T-helper 1 cell (primary cell): ENCODE measurements at places on chromosomes 16 and 17.

GRCh38 chr17:30495586-30495985 lies 18.4 kb downstream of the GOSR1 start:
- no peak for DNase-seq

DNA sequence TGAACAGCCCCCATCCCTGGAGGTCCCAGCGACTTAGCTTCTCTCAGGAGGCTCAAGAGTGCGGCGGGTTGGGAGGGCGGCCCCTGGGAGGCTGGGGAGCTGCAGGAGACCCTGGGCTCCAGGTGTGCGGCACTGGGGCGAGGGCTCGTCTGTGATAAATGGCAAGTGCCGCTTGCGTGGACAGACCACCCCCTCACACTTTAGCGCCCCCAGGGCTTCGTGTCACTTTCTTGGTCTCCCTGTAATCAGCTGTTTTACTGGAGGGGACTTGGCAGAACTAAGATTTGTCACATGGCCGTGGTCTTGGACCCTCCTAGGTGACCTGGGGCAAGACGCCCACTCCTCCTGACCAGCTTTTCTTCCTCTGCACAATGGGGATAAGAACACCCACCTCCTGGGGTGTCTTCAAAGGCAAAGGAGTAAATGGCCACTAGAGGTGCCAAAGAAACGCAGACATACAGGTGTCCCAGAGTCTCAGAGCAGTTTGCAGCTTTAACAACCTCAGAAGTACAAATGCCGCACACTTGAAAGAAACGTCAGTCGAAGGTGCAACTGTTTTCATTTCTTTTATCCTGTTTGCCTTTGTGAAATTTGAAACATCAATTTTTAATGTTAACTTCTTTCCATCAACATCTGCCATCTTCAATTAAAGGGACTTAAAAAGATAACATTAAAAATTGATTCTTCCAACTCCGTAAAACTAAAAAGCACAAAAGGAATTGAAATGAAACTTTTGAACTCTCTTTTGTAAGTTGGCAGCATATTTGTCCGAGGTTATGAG lies 946 bp downstream of the OSGIN1 start:
- DNase-seq: no peak

GRCh38 chr16:84675423-84675822 lies 24.4 kb upstream of the USP10 start:
- DNase-seq: no peak

DNA sequence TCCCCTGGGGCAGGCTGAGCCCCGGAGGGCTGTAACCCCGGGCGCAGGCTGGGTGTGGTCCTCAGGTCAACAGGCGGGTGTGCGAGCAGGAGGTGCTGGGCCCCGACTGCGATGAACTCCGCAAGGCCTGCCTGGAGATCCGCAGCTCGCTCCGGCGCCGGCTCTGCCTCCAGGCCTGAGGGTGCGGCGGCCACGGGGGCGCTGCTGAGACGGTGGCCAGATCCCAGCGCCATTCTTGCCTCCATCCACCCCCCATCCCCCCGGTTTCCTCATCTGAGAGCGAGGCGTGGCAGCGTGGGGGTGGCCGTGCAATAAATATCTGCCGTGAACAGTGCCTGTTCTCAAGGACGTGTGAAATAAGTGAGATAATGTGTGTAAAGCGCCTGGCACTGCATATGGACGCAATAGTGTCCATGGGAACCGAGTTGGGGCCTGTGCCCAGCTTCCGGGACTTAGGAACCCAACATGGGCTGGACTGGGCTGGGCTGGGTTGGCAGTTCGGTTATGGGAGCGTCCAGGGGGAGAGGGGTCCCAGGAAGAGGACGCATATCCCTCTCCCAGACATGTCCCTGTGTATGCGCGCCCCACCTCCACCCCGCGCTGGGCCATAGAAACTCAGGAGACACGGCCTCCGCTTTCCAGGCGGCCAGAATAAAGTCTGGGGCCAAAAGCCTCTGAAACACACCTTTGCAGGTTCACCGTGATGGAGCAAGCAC lies 15.0 kb downstream of the ZNF213 start:
- no peak for DNase-seq

GRCh38 chr16:53091466-53092211 lies 36.8 kb downstream of the CHD9 start:
- DNase-seq: peak; percentile 23

- DNase-seq: no peak
Observed at GRCh38 chr16:82583422-82583821, 43.3 kb upstream of the CDH13 start.

DNA sequence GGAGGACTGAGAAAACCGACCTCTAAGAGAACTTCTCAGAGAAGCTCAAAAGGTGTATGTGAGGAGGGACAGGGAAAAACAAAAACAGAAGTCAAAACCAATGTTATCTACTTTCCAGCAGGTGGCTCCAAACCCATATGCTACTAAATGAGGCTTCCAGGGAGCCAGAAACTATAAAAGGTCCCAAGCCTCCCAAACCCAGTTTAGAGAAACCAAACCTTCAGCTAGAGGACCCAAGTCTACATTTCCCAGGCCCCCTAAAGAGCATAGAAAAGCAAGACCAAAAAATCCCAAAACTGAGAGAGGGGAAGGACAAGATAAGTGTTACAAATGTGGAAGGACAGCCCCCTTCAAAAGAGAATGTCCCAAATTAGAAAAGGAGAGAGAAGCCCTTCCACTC lies 3.7 kb downstream of the HPR start:
- no peak for DNase-seq

- DNase-seq: no peak
Observed at GRCh38 chr17:54839447-54839846, 61.2 kb upstream of the TOM1L1 start.

GRCh38 chr17:58305626-58306025 lies 23.0 kb downstream of the TSPOAP1 start:
- DNase-seq: no peak

GRCh38 chr17:2608350-2608913 lies 15.0 kb downstream of the PAFAH1B1 start:
- DNase-seq: no peak

DNA sequence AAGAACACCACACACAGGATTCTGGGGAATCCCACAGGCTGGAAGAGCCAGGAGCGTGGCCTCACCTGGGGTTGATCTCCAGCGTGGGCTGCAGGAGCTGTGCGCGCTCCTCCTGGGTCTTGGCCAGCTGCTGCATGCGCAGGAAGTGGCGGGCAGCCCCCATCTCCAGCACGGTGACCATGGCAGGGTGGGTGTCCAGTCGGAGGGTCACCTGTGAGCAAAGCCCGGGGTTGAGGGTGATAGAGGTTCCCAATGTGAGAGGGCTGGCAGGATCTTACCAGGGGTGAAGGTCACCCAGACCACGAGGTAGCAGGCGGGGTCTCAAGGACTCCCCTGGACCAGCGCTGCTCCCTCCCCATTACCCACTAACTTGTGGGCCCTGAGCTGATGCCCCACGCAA lies 7.4 kb downstream of the DNASE1 start:
- DNase-seq: no peak

DNA sequence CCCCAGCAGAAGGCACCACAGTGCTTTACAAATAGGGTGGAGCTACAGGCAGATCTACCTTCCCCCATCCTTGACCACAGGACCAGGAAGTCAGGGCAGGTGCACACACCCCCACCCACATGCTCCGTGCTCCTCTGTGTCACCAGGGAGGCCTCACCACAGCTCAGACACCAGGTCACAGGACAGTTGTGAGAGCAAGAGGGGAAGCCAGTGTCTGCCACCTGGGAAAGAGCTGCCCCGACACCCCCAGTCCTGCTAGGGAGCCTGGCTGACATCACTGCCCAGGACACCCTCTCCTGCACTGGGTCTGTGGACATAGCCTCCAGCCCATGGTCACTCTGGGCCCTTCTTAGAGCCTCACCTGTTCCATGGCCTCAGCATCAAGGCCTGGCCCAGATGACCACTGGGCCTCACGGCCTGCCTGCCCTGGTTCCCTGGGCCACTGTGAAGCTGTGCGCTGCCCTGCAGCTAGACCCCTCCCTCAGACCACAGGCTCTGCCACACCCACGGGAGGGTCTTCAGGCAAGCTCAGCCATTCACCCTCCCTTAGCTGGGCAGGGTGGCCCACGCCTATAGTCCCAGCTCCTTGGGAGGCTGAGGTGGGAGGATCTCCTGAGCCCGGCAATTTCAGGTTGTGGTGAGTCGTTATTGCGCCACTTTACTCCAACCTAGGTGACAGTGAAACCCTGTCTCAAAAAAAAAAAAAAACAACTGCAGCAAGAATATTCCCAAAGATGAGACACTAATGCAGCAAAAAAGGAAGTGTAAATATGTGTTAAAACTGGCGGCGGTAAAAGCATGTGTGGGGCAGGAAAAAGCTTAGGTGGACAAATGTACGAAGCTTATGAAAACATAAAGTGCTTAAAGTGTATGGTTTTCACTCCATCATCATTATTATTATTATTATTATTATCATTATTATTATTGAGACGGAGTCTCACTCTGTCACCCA lies 14.2 kb downstream of the POLR3K start:
- DNase-seq: peak; percentile 64

- DNase-seq: no peak
Observed at GRCh38 chr16:85525420-85526184, 87.5 kb upstream of the GSE1 start.

- no peak for DNase-seq
Observed at GRCh38 chr16:89101303-89102040, 7.8 kb downstream of the ACSF3 start.

GRCh38 chr17:1013729-1014090 lies 16.8 kb downstream of the TIMM22 start:
- no peak for DNase-seq

GRCh38 chr17:3792481-3792880 lies 8.5 kb downstream of the ITGAE start:
- no peak for DNase-seq

DNA sequence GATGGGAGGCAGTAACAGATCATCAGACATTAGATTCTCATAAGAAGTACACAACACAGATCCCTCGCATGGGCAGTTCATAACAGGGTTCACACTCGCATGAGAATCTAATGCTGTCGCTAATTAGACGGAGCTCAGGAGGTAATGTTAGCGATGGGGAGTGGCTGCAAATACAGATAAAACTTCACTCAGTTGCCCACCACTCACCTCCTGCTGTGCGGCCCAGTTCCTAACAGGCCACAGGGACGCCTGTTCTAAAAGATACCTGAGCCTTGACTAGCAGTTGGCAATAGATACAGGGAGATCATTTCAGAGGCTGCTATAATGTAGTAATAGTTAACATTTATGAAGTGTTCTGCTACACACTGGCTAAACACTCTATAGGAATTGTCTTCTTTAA lies 4.9 kb downstream of the PTRH2 start:
- no peak for DNase-seq

DNA sequence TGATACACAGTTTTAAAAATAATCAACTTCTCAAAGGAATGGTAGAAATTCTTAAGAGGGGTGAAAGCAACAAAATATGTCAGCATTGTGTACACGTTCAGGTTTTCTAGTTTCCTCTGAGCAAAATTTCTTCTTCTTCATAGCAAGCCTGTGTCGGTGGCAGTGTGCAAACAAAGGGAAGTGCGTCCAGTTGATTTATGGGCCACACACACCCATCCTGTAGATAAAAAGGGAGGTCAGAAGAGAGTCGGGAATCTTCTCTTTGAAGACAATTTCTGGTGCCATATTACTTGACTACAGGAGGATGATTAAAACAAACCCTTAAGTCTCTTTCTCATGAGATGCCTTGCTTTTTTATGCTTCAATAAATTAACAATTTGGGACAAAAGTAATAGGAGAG lies 484.1 kb upstream of the SALL1 start:
- no peak for DNase-seq

DNA sequence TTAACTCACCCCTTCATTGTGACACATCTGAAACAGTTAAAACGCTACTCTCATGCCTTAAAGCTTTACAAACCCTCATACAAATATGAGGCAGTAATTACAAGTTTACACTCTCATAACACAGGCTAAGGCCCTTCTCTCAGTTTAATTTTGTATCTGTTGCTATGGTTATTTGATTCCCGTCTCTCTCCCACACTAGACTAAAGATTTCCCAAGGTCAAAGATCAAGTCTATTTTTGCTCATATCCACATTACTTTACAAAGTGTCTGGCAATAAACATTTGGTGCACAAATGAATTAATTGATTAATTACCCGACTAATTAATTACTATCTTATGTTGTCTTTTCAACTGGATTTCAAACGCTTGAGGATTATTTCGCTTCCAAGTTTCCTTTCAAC lies 86.4 kb upstream of the MYOCD start:
- no peak for DNase-seq

GRCh38 chr16:9763505-9763904 lies 418.7 kb downstream of the GRIN2A start:
- DNase-seq: no peak

DNA sequence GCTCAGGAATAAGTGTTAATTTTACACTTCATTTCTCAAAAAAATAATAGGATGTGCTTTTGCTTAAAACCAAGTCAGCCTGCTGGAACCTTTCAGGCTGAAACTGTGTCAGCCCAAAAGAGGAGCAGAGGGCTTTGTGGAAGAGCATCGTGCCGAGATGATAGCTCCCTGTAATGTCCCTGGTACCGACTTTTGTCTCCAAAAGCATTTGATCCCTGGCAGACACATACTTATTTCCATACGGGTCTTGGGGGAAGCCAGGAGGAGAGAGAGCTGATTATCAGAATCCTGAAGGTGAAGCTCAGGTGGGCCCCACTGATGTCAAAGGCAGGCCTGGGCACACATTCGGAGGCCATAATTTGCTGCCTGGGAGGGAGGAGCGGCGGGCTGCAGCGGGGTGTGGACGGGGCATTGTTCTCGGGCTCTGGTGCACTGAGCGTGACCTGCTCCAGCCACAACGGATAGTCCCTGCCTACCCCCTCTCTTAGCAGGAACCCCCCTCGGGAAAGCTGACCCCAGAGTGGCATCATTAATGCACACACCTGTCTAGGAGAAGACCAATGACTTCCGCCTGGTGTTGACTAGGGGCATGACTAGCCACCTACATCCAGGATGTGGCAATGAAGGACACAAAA lies 155.9 kb downstream of the C16orf78 start:
- DNase-seq: no peak

GRCh38 chr16:471353-472198 lies 46.1 kb downstream of the RAB11FIP3 start:
- no peak for DNase-seq

DNA sequence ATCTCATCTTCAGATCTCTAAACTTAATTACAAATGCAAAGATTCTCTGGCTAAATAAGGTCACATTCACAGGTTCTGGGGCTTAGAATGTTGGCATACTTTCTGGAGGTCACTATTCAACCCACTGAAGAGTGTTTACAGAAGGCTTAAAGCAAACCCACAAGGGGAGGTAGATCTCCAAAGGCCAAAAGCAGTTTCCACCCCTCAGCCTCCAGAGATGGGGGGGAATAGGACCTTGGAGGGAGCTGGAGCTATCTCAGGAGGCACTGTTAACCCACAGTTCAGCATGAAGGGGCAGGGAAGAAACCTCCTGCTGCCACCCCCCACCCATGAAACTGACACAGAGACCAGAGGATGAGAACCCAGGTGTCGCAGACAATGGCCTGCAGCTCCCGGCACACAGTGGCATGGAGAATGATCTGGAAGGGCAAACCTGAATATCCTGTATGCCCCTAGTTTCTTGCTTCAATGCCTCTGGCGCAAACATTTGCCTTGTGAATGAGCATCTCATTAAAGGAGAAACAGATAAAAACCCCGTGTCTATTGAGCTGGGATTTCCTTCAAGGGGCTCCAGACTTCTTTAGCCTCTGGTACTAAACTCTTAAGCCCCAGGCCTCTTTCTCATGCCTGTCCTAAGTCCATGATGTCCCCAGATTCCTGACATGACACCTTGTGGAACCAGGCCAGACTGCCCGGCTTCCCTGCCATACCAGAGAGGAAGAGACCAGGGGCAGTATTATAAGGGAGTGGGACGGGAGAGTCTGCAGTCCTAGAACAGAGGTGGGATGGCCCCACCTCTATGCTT lies 103.1 kb upstream of the CDH5 start:
- no peak for DNase-seq
